B cell (primary cell): ENCODE measurements at places on chromosomes 4 and X.

- no peak for DNase-seq
Observed at GRCh38 chr4:180333162-180333561, 1910.0 kb upstream of the TENM3 start.

- no peak for DNase-seq
Observed at GRCh38 chr4:189221691-189222090, 719.0 kb upstream of the FRG1 start.

DNA sequence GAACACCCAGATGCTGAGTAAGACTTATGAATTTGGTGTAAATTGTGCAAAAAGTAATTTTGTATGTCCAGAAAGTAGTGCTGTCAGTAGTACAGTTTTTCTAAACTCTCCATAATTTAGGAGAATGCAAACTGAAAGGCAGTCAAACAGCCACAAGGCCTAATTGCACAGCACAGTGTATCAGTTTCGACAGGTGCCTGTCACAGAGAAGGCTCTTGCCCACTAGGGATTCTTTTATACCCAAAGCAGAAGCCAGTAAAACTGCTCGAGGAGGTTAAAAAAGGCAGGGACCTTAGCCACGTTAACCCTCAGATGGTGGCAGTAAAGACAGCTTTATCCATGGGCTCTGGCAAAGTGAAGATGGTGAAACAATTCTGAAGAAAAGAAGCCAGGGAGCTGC, 69.4 kb upstream of the GATB start:
- DNase-seq = no peak

DNA sequence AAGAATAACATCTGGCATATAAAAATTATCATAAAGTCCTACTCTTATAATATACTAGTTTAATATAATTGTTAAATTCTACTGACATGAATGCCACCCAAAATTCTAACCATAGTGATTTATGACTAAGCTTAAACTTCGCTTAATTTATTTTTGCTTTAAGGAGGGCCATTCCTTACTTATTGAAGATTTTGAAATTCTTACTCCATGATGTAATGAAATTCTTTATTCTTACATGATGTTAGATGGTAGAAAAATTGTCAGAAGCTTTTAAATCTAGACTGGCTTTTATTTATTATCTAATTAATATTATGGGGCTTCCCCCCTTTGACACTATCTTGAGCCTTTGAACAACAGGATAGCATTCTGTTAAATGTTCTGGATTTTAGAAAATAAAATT, 19.5 kb upstream of the SUPT20HL2 start:
- DNase-seq = no peak

DNA sequence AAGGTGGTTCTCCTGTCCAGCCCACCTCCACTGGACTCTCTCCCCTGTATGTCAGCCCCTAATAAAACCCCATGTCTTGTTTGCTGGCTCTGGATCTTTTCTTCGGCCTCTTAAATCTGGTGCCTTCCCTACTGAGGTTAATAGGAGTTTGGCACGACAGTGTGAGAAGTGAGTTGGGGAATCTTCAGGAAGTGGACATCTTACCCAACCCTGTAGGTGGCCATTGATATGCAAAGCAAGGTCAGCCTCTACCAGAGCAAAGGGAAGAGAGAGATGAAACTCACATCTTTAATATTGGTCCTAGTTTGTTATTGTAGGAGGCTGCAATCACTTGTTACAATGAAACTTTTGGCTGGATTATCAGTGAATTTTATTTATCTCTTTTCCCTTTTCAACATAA, 111.7 kb downstream of the CHRDL1 start:
- DNase-seq = no peak

- no peak for DNase-seq
Observed at GRCh38 chr4:110108422-110108821, 90.0 kb downstream of the ELOVL6 start.

DNA sequence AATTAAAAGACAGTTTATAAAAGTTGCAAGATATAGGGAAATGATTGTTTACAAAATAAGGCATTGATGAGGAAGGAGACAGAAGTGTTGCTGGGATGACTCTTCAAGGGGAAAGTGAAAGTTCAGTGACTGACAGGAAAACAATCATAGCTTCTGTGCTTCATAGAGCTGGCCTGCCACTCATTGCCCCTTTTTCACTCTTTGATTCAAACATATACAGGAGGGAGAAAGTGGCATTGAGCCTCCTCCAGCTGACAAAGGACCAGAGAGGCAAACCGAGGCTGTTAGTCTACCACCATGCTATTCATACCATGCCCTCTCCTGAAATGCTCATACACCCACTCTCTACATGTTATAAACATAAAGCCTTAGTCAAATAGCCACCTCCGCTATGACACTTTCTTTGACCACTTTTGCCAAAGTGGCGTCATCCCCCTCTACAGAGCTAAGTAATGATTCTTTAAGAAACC, 79.2 kb upstream of the ATOH1 start:
- no peak for DNase-seq

DNA sequence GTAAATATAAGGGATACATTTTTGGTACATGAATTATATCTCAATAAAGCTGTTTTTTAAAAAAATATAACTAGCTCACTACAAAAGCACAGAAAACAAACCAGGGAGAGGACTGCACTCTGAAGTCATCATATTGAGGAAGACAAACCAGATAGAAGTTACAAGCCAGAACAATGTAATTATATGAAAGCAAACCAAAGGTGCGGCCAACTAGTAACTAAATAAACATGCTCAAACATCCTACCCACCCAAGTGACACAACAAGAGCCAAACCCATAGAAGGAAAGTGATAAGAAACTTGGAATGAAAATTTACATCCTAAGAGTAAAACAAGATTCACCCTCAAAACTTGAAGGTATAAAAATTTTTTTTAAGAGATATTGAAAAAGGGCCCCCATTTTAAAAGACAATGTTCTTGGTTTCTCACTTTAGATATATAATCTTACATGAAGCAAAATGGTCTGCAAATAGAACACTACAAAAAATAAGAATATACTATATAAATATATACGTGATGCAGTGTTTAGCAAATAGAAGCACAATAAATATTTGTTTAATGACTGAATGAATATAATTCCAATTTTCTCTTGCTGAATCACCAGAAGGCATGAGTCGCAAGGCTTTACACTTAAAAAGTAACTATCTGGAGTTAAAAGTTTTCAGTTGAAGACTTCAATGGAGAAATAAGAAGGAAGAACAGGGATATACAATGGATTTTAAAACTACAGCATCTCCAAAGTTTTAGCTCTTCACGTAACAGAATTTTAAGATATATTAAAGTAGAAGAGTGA, 4.0 kb upstream of the SH3D19 start:
- no peak for DNase-seq

- no peak for DNase-seq
Observed at GRCh38 chr4:19832411-19832810, 419.3 kb upstream of the SLIT2 start.

GRCh38 chr4:7624396-7624980, 189.8 kb upstream of the PSAPL1 start:
- DNase-seq = no peak

GRCh38 chr4:24836661-24837242, 41.4 kb downstream of the SOD3 start:
- DNase-seq = no peak

DNA sequence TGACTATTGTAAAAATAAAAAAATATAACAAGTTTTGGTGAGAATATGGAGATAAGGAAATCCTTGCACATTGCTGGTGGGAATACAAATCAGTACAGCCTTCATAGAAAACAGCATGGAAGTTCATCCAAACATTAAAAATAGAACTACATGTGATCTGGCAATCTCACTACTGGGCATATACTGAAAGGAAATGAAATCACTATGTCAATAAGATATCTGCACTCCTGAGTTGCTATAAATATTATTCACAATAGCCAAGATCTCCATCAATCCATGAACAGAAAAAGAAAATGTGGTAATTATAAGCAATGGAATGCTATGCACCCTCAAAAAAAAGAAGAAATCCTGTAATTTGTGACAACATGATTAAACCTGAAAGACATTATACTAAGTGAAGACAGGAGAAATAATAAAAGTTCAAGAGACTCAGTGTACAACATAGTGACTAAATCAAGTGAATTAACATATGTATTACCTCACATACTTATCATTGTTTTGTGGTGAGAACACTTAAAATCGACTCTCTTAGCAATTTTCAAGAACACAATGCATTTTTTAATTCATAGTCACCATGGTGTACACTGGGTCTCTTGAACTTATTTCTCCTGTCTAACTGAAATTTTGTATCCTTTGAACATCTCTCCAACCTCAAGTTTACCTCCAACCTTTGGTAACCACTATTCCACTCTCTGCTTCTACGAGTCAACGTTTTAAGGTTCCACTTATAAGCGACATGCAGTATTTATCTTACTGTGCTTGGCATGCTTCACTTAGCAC, 1703.7 kb upstream of the AGA start:
- no peak for DNase-seq

- DNase-seq = no peak
Observed at GRCh38 chrX:109742722-109743121, 9.7 kb upstream of the ACSL4 start.

GRCh38 chr4:17029964-17030363, 131.5 kb upstream of the LDB2 start:
- no peak for DNase-seq

DNA sequence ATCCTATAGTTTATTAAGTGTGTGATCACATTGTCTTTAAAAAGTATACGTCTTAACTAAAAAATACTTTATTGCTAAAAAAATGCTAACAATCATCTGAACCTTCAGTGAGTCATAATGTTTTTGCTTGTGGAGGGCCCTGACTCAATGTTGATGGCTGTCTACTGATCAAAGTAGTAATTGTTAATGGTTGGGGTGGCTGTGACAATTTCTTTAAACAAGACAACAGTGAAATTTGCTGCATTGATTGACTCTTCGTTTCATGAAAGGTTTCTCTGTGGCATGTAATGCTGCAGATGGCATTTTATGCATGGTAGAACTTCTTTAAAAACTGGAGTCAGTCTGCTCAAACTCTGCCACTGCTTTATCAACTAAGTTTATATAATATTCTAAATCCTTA, 101.4 kb upstream of the IL15 start:
- DNase-seq = no peak

GRCh38 chr4:108834166-108834834, 71.4 kb upstream of the ETNPPL start:
- DNase-seq = no peak

- no peak for DNase-seq
Observed at GRCh38 chr4:55876387-55876786, 22.9 kb downstream of the EXOC1 start.

DNA sequence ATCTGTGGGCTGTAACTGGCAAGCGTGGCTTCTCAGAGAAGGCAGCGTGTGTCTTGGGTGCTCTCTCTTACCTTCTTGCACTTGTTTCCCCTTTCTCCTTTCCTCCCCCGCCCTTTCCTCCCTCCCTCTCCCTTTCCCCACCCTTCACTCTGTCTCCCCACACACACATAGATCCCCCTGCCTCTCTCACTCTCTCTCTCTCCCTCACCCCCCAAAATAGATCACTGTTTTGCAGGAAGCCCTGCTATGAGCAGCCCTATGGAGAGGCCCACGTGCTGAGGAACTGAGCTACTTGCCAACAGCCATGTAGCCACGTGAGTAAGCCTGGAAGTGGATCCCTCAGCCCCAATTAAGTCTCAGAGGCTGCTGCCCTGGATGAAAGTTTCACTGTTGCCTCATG, 4.3 kb upstream of the PNMA6E start:
- DNase-seq = no peak

- DNase-seq = no peak
Observed at GRCh38 chr4:95541094-95541493, 7.7 kb downstream of the UNC5C start.

- peak; percentile 36 for DNase-seq
Observed at GRCh38 chr4:185469580-185470154, 1.9 kb downstream of the CCDC110 start.

GRCh38 chrX:39721566-39722279, 376.0 kb downstream of the BCOR start:
- DNase-seq = no peak

- DNase-seq = no peak
Observed at GRCh38 chrX:39703307-39703706, 394.5 kb downstream of the BCOR start.

GRCh38 chr4:163556177-163556576, 61.7 kb downstream of the TMA16 start:
- DNase-seq = peak; percentile 49

DNA sequence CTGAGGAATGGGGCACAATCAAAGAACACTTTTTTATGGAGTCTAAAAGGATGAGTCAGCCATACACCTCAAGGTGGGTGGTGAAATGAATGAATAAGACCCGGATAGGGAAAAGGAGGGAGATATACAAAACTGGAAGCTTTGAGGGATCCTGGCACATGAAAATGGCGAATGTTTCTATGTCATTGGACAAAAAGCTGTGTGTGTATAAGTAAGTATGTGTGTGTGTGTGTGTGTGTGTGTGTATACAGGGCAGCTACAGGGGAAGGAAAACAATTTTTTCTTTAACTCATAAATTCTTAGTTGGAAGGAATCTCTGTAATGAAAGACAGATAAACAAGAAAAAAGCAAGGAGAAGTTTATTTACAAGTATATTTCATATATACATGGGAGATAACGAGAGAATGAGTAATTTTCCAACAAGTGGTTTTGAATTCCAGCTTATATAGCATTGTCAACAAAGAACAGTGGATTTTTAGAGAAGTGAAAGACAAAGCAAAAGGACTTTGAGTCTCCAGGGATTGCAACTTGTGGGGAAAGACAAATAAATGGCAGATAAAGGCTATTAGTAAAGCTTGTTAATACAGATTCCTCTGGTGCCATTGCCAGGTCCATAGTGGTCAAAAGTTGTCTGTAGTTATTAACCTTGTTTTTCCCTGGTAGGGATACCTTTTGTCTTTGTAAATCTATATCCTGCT, 99.7 kb downstream of the MMRN1 start:
- DNase-seq = no peak

DNA sequence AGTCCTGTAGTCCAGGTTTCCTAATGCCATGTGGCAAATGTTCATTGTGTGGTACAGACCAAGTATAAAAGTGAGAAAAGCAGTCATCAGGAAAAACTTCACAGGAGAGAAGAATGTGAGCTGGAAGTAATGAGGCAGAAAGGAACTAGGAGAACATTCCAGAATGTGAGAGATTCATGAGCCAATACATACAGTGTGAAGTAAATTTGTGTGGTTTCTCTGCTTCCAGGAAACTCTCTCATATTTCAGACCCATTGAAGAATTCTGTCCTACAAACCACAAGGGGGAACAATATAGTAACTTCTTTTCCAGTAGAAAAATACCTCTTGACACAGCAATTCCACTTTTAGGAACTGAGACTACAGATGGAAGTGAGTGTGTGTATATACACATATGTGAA, 136.5 kb downstream of the RNF150 start:
- DNase-seq = no peak

- no peak for DNase-seq
Observed at GRCh38 chr4:76233967-76234678, 17.4 kb upstream of the FAM47E start.

DNA sequence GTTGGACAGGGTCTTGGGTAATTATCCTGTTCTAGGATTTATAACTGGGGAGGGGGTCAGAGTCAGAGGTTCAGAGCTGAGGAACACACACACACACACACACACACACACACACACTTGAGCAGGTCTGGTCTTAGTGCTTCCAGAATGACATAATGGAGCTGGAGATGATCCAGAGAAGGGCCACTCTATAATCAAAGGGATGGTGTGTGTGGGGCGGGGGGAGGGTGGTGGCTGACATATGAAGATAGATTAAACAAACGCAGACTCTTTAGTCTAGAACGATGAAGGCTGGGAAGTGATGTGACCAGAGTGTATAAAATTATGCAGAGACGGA, 434 bp upstream of the TMEM255A start:
- no peak for DNase-seq
